ENCODE measurements at places on chromosomes 2 and 18. TPM values are rescaled to one million over a fixed set of nuclear protein-coding genes. Genes with fewer than 3 reads are reported as not detected.

DNA sequence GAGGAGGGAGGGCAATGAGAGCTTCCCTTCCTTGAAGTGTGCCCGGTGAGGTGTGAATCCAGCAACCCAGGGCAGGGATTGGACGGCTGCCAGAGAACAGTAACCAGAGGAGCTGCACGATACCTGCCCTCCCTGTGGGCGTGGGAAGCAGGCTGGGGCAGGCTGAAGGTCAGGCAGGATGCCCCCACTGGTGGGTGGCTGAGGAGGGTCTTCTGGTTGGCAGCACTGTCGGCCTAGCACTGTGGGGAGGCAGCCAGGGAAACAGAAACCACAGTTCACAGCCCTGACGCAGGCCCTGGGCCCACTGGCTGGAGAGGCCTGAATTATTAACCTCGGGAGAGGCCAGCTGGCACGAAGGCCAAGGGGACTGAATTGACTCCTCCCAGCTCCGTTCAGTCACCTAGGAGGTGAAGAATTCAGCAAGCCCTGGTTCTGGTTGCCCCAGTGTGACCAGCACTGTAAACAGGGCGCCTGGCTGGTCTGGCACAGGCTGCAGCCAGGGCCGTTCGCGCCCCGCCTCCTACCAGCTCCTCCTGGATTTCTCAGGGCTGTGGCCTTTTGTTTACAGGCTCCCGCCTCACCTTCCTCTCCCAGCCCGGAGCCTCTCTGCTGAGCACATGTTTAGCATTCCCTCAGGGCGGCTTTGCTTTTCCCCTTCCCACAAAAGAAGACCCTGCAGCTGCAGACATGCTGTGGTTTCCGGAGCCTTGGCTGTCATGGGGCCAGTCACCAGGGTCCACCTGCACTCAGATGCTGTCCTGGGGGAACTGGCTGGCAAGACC is 97.8 kb downstream of the B3GNT2 start:
- peak; percentile 46 for DNase-seq

GRCh38 chr2:235769046-235769445 is 275.2 kb downstream of the AGAP1 start:
- no peak for DNase-seq

DNA sequence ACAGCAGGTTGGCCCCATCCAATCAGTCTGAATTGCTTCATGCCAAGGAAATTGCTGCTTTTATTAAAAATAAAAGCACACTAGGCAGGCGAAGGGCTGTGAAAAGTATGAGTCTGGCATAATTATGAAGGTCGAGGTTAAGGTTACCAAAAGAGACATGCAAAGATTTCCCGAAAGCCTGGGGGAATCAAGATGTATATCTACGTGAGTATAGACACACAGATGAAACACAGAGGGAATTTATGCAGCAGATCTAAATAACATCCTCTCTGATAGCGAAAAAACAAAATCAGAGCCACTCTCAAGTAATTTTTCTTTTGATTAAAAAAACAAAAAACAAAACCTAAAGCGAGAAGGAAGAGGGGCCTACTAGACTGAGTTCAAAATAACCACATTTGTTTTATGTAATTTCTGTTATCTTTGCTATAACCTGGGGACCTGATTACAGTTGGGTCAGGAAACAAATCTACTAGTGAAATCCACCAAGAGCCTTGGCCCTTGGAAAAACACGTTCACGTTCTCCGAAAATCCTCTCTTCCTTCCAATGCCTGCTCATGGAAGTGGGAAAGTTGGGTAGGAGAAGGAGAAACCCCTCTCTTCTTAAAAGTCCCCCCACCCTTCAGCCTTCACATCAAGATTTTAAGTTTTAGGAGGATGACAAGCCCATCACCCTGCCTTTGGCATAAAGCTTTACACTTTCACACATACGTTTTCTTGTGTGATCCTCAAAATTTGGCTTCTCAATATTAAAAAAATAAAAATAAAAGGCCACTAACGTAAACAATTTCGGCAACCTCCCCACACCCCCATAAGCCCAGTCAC is 1.4 kb downstream of the AAK1 start:
- no peak for DNase-seq

DNA sequence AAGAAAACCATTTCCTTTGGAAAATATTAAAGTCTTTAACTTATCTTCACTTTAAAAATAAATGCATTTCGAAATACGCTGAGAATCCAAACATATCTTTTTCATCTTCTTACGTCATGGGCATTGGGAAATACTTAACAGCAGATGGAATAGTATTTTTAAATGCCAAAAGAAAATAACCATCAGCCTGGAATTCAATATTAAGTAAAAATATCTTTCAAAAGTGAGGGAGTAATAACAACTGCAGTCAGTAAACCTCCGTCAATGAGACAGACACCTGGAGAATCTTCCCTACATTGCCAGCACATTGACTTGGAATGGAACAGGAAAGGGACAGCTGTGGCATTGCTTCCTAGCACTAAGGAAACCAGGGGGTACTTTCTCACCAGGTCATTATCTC is 290.4 kb upstream of the TNP1 start:
- DNase-seq, result no peak

GRCh38 chr2:145957929-145958328 is 1438.0 kb upstream of the ZEB2 start:
- no peak for DNase-seq

- DNase-seq, result no peak
These were observed 567.4 kb downstream of the ZEB2 start for GRCh38 chr2:143952536-143952935.

Gene NYAP2
- 0.25 TPM for total RNA-seq

GRCh38 chr2:96205888-96206287 is 2.7 kb downstream of the STARD7 start:
- DNase-seq, result no peak

Gene ZNF24
- total RNA-seq, result 39.8 TPM

DNA sequence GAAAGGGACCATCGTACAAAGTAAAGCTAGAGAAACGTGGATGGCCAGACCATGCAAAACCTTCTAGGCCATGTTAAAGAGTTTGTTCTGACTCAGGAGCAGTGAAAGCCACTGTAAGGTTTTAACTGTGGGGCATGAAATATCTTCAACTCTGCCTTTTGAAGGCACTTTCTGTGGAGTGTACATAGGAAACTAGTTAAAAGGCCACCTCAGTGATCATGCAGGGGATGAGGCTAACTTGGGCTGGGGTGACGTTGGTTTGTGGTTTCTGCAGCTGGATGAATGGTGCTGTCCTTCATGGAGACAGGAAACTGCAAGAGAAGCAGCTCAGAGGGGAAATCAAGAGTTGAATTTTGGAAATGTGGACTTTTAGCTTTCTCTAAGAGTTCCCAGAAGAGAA is 190.7 kb downstream of the CDCA7 start:
- peak; percentile 21 for DNase-seq

GRCh38 chr2:30971231-30972025 is 164.2 kb upstream of the CAPN13 start:
- no peak for DNase-seq

DNA sequence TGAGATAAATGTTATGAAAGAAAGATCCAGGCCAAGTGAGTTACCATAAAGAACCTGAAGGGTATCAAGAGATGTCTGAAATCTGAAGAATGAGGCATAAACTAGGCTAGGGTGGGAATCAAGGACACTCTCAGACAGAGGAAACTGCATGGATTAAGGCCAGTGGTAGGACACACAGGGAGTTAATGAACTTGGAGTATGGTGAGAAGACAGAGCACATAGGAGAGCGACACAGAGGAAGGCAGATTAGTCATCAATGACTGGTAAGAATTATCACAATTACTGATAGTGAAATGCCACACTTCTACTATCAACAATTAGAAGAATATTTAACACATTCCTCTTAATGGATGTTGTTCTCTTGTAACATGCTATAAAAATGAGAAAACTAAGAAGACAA is 76.9 kb downstream of the TTC21B start:
- no peak for DNase-seq

Gene RAD51AP2
- total RNA-seq, result 22.7 TPM

- peak; percentile 11 for DNase-seq
These were observed 3.8 kb downstream of the FHL2 start for GRCh38 chr2:105394951-105395611.

- DNase-seq, result no peak
These were observed 486.4 kb downstream of the DSC3 start for GRCh38 chr18:30556112-30556511.

Gene COLEC11
- 15.8 TPM for total RNA-seq

Gene CLEC4F
- 0.79 TPM for total RNA-seq

GRCh38 chr2:113762377-113763118 is 6.1 kb upstream of the SLC35F5 start:
- DNase-seq, result no peak

DNA sequence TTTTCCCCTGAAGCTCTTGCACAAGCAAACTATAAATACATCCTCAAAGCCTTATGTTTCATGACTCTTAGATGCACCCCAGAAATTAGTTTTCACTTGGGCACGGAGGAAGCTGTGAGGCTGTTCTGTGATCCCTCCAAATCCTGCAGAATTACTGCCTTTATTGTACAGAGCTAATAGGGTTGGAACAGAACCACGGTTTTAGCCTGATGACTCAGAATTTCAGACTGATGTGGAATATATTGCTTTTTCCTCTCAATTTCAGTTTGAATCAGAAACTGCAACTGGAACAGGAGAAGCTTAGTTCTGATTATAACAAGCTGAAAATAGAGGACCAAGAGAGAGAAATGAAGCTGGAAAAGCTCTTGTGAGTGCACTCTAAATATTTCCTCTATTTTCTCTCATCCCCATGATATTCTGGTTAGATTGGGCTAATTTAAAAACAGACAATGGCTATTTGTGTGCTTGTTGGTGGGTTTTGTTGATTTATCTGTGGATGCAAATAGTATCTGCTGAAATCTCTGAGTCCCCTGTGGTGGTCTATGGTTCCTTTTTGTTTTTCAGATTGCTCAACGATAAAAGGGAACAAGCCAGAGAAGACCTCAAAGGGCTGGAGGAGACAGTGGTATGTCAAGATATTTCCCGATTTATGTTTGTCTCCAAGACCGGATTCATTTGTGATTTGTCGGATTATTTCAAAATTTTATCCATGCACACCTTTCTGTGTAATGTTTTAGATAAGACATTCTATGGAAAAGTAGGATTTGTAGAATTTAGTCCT is 38.2 kb upstream of the LYPD6B start:
- DNase-seq, result no peak

Gene LCLAT1
- total RNA-seq, result 39.4 TPM

Gene GPR75
- 6.8 TPM for total RNA-seq

- DNase-seq, result no peak
These were observed 48.1 kb upstream of the SIGLEC15 start for GRCh38 chr18:45777393-45777792.

- no peak for DNase-seq
These were observed 34.0 kb upstream of the IL37 start for GRCh38 chr2:112876971-112877361.

- no peak for DNase-seq
These were observed 65.0 kb downstream of the LINC00305 start for GRCh38 chr18:64083916-64084315.

Gene C2orf74
- 40.4 TPM for total RNA-seq
